ENCODE measurements at places on chromosomes 7 and 10. TPM values are rescaled to one million over a fixed set of nuclear protein-coding genes. Genes with fewer than 3 reads are reported as not detected.

The PSD gene
- 0.41 TPM for total RNA-seq

The NPC1L1 gene
- total RNA-seq, result 0.07 TPM

The BAMBI gene
- total RNA-seq, result 19.0 TPM

The ACTL6B gene
- total RNA-seq, result not detected

The TMUB1 gene
- 58.8 TPM for total RNA-seq

The CHST15 gene
- total RNA-seq, result 9.1 TPM

The SLC18A2 gene
- total RNA-seq, result 0.06 TPM

The CDK1 gene
- total RNA-seq, result 87.6 TPM

The FOXI2 gene
- not detected for total RNA-seq

The TWIST1 gene
- 1.4 TPM for total RNA-seq

The NME8 gene
- not detected for total RNA-seq

The ZNF37A gene
- 7.5 TPM for total RNA-seq

The SPDYE8 gene
- not detected for total RNA-seq

The GPR85 gene
- not detected for total RNA-seq

The GRM3 gene
- total RNA-seq, result not detected

The CYP3A4 gene
- not detected for total RNA-seq

The SH2D4B gene
- total RNA-seq, result not detected

The ABCB1 gene
- total RNA-seq, result not detected

The COL28A1 gene
- total RNA-seq, result 0.33 TPM

The CLEC5A gene
- not detected for total RNA-seq

The PPP1R3C gene
- 14.2 TPM for total RNA-seq

The PDZD8 gene
- total RNA-seq, result 28.2 TPM

The USP54 gene
- 12.2 TPM for total RNA-seq

The MYL7 gene
- total RNA-seq, result not detected

The SPDYE9 gene
- total RNA-seq, result not detected

The PARP12 gene
- 26.5 TPM for total RNA-seq

The STEAP1B gene
- total RNA-seq, result 0.03 TPM

The PCLO gene
- total RNA-seq, result 1.2 TPM

The ZNF438 gene
- 1.9 TPM for total RNA-seq

The SLC26A5 gene
- total RNA-seq, result not detected

The PDZD7 gene
- 1.2 TPM for total RNA-seq

The FAM3C gene
- total RNA-seq, result 51.4 TPM

The PAOX gene
- total RNA-seq, result 0.92 TPM

The TMEM120A gene
- 33.0 TPM for total RNA-seq

The CFAP70 gene
- total RNA-seq, result 0.28 TPM

The SORCS3 gene
- total RNA-seq, result not detected

The TAC1 gene
- total RNA-seq, result not detected

The CH25H gene
- 0.09 TPM for total RNA-seq

The MTERF1 gene
- 10.3 TPM for total RNA-seq

The PPP1R17 gene
- not detected for total RNA-seq

The SLC18A3 gene
- not detected for total RNA-seq

The NPFFR1 gene
- total RNA-seq, result not detected

The SH2B2 gene
- 3.7 TPM for total RNA-seq

The MUC12 gene
- 15.7 TPM for total RNA-seq

The TMEM229A gene
- total RNA-seq, result not detected

Data from A549 treated with CpdA at 1 μM for 4 hours (cell line).